ENCODE measurements at places on chromosomes 16 and 17. TPM values are rescaled to one million over a fixed set of nuclear protein-coding genes. Genes with fewer than 3 reads are reported as not detected.

The KRTAP2-2 gene
- not detected for polyA plus RNA-seq

The IL17C gene
- polyA plus RNA-seq: not detected

The COX6A2 gene
- polyA plus RNA-seq: not detected

The SCO1 gene
- 23.7 TPM for polyA plus RNA-seq

The SEBOX gene
- not detected for polyA plus RNA-seq

The CRAMP1 gene
- polyA plus RNA-seq: 13.0 TPM

The TMEM94 gene
- polyA plus RNA-seq: 46.9 TPM

The CDH11 gene
- polyA plus RNA-seq: 37.0 TPM
